ENCODE measurements at places on chromosomes 5 and 9.

DNA sequence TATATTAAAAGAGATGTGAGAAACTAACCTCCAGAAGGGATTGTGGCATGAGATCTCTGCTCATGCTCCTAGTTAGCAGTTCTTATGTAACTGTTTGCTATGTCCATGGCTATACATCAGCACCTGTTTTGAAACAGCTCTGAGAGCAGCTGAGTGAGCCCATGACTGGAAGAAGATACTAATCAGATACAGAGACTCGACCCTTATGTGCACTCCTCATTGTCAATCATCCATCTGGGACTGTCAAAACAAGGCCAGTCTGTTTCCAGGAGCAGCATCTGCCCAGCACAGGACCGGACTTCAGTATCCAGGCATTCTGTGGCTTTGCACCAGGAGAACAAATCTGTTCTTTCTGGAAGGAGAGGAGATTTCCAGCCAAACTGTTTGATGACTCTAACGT, 77.7 kb downstream of the EFNA5 start:
- DNase-seq: no peak

DNA sequence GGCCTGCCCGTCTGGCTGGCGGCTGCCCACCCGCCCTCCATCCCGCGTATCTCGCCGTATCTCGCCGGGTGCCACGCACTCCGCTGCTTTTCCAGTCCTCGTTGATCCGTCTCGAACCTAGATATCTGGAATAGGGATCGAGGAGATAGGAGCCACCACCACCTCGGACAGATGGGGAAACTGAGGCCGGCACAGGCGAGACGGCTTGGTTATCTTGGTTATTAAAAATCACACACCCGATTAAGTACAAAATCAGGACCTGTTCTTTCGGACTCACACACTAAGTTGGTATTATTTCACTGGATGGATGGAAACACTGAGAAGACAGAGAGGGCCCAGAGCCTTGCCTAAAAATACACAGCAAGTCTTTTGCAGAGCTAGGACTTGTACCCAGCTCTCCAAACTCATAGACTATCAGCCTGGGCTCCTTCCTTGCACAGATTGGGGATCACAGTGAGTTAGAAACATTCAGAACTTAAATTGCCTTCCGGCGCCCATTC, 678 bp downstream of the SLC26A2 start:
- no peak for DNase-seq

DNA sequence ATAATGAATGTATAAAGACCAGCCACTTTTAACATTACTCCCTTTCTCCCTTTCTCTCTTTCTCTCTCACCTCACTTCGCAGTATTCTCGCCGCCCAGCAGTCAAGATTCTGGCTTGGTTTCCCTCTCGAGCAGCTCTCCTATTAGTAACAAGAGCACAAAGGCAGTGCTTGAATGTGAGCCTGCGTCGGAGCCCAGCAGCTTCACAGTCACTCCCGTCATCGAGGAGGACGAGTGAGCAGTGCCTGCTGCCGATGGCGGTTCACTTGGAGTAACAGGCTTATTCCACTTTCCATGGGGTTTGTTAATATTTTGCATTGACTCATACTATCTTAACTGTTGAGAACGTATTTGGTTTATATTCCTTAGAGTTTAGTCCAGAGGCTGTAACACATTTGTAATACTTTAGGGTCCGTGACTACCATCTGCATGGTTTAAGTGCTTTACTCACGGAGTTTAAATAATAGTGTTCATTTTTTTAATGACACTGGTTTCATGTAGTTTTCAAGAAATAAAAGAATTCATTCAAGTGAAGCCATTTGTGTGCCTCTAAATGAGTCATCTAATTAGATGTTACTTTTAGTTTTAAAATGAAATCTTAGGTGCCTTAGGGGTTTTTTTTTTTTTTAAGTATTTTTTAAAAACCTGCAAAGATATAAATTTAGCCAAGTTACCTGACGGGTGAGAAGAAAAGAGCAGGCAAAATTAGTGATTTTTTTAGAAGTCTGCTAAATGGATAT, 8.4 kb upstream of the DMRT3 start:
- DNase-seq: no peak

GRCh38 chr5:170278611-170279458, 18.7 kb downstream of the LCP2 start:
- DNase-seq: peak; percentile 84

- DNase-seq: no peak
Observed at GRCh38 chr5:1641041-1641440, 117.3 kb upstream of the LPCAT1 start.

DNA sequence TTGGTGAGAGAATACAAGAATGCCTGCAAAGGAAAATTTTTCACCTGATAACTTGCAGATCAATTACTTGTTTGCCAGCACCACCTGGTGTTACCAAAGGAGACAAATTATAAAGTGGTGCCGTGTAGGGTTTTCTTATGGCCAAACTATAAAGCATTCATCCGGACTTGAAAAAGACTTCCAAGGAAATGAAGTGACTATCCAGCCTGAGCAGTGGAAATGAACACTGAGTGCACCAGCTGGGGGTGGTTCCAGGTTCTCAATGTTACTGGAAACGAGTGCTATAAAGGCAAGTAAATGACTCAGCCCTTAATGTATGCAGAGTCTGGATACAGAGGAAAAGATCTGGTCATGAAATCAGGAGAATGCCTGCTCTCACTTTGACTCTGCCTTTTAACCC, 113.1 kb downstream of the DNAH5 start:
- DNase-seq: no peak

GRCh38 chr5:156681265-156681664, 168.8 kb upstream of the PPP1R2B start:
- no peak for DNase-seq

- no peak for DNase-seq
Observed at GRCh38 chr5:66356011-66356565, 212.0 kb downstream of the SREK1 start.

GRCh38 chr9:84557751-84558150, 111.8 kb upstream of the NTRK2 start:
- DNase-seq: no peak

DNA sequence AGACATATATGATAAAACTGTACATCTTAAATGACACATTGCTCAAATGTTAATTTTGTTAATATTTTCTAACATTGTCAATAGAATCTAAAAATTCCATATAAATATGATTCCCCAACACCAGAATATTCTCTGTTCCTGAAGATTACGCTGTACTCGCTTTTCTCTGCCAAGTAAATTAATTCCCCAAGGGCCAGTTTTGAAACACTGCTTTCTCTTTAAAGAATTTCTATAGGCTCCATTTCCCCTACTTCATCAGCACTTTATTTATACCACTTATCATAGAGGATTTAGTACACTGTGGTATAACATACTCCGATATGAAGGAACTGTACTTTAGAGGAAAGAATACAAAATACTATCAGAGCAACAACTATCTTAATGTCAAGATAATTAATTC, 101.4 kb upstream of the ACOT12 start:
- no peak for DNase-seq

- no peak for DNase-seq
Observed at GRCh38 chr9:113558632-113559502, 95.3 kb downstream of the RGS3 start.

DNA sequence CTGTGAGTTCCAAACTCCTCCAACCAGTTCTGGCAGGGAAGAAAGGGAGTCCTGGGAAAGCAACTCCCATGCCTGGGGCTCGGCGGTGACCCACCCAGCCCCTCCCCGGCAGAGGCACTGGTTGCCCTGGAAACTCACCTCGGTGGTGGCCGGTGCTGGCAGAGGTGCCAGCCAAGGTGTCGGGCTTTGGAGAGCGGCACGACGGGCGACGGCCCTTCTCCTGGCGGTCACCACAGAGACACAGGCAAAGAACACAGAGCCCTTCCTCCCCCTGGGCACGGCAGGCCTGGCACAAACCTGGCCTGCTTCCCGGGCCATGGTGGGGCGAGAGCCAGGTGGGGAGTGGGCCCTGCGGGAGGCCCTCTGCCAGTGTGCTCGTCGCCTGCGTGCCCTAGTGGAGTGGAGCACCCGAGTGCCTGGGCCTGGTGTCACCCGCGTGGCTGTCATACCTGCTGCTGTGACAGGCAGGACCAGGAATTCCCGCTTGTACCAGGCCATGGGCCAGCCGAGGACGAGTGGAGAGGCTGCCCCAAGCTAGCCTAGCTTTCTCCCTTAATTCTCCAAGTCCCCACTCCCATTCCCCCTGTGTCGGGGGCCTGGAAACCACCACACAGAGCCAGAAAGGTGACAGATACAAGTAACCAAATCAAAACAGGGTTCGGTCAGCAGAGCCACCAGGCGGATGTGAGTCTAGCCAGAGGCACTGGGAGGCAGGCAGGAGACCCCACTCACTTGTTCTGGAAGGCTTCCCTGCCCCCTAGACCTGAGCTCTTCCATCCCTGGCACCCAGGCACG, 8.2 kb upstream of the RALGDS start:
- no peak for DNase-seq

DNA sequence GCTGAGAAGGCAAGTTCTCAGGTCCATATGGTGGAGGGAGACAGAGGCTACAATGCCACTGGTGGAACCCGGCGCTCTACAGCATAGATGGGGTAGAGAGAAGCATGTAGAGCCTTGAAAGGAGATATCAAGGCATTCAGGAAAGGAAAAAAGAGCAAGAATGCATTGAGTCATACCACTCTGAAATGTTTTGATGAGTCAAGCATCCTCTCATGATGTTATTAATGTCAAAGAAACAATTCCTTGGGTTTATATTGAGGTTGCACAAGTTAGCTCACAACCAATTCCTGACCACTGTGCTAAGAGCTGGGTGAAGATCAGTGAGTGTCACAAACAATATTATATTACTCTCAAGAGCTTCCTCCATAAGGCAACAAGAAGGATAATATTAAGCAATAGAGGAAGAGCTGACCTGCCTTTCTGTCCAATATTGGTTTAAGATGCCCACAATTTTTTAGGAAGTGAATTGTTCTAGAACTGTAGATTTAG, 178.0 kb downstream of the RFK start:
- no peak for DNase-seq

GRCh38 chr9:136239983-136240330, 5.7 kb downstream of the QSOX2 start:
- DNase-seq: no peak

DNA sequence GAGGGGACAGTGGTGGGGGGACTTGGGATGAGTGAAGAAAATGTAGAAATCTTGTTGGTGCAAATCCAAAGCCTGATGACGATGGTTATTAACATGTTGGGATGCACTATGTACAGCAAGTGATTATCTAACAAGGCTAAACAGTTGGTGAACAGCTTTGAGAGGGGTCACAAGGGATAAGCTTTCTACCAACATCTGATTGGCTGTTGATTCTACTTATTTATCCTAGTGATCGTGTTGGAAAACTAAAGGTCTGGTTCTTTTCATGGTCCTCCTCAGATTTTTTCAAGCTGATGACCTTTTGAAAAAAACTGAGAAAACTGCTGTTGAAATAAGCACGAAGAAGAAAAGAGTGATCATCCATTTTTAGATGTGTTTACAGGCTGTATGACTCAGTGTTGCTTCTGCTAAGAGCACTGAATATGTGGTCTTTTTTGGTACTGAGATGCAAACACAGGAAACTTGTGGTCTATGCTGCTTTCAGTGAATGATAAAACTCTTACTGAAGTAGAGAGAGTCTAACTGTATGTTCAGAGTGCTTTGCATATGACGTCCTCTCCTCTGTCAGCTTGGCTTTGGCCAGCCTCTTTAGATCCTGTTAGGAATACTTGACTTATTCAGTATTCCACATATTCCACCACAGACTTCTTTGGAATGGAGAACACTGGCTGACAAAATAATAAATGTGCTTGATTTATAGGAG, 174.8 kb downstream of the SLF1 start:
- DNase-seq: no peak

- no peak for DNase-seq
Observed at GRCh38 chr5:591746-592145, 20.4 kb upstream of the CEP72 start.
